ENCODE measurements at places on chromosomes 5 and 9. TPM values are rescaled to one million over a fixed set of nuclear protein-coding genes. Genes with fewer than 3 reads are reported as not detected.

- no peak for DNase-seq
These were observed 34.5 kb downstream of the COL15A1 start for GRCh38 chr9:98978231-98978681.

CCDC152 gene
- 2.8 TPM for total RNA-seq

ADGRD2 gene
- 0.07 TPM for total RNA-seq

FOXD4L4 gene
- total RNA-seq, result not detected

GRCh38 chr5:7039074-7039473, 325.8 kb downstream of the TENT4A start:
- no peak for DNase-seq
